Fibroblast of skin of right quadriceps (primary cell): ENCODE measurements at places on chromosomes 3 and 15.

- DNase-seq, result no peak
Measured at GRCh38 chr15:91861223-91861622, 7.7 kb downstream of the SLCO3A1 start.

DNA sequence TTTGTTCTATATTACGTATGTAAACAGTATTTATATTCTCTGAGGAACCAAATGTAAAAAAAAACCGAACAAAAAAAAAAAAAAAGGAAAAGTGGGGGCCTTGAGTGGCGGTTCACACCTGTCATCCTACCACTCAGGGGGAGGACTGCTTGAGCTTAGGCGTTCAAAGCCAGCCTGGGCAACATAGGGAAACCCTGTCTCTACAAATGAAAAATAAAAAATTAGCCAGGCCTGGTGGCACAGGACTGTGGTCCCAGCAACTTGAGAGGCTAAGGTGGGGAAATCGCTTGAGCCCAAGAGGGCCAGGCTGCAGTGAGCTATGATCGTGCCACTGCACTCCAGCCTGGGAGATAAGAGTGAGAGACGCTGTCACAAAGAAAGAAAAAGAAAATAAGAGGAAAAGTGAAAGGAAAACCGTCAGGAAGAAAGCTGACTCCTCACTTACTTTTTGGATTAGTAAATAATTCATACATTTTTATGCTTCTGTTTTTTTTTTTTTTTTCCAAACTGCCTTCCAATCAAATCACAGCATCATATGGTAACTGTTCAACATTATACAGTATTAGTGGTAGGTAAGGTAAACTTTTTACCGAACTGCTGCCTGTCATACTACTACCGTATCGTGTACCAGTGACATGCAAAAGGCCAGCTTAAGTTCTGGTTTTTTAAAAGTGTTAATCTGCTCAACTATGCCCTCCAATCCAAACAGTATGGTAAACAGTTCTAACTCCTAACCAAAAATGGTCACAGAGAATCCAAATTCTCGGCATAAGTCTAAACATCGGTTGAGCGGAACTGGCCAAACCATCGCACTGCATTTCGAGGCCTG, 1.2 kb downstream of the PHC3 start:
- peak; percentile 4 for DNase-seq

DNA sequence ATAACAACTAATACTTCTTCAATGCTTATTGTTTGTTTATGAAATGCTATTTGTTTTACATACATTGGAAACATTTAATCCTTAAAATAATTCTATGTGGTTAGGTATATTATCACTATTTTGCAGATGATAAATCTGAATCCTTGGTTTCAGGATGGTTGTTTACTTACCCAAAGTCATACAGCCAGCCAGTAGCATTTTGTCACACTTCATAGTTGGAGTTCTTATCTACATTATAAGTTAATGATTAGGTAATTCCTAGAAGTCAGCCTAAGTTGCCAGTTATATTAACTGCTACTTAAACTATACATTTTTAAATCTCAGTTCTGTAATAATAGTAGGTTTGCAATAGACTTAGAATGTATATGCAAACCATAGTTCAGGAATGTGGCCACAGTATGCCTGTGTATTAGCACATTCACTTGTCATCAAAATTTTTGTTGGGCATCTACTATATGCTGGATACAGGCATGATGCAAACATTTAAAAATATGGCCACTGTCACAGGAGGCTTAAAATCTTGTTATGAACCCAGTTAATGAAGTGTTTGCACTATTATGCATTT, 187.9 kb downstream of the UBE2E2 start:
- no peak for DNase-seq

GRCh38 chr3:176839901-176840300, 357.4 kb downstream of the TBL1XR1 start:
- DNase-seq, result peak; percentile 7

DNA sequence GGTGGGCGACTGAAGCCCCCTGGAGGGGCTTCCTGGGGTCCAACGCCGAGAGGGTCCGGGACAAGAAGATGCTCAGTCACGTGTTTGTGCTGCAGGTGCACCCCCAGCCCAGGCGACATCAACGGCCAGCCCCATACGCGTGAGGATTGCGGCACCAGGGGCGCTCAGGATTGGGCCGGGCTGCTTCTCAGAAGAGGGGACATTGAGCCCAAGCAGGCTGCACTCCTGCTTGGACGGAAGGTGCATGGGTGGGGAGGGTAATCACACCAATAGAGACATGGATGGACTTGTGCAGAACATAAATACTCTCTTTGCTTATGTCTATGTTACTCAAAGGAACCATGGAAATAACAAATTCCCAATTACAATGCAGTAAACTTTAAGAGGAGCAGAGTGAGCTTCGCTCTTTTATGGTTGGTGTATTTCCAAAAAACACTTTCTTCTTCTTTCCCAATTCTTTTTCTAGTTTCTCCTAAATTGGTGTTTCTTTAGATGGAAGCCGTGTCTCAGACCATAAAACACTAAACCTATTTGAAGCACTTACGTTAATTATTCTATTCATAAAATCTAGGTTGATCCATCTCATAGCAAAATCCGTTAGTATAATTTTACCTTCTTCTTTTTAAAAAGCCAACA, 182.7 kb downstream of the GOLGA6L6 start:
- no peak for DNase-seq
